Activated T-helper 9 cell treated with anti-CD3 and anti-CD28 coated beads, Interleukin-2, amount 50 U/mL, for 16 hours (primary cell): ENCODE measurements at places on chromosomes 6 and 20.

DNA sequence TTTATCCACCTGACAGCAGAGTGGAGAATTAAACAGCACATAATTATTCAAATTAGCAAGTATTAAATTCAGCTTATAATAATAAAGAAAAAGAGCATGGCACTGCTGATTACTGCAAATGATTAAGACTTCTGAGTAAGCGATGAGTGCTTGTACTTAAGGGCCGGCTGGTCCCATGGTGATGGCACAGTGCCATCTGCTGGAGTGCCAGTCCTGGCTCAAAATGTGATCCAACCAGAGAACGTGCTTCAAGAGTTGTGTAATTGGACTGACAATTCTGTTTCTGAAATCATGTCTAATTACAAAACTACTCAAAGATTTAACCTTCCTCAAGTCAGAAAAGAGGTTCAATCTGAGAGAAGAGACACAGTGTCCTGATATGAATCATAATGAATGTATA is 181.6 kb upstream of the RGS17 start:
- no peak for DNase-seq

- no peak for DNase-seq
Observed at GRCh38 chr20:53678315-53678989, 84.8 kb upstream of the ZNF217 start.

DNA sequence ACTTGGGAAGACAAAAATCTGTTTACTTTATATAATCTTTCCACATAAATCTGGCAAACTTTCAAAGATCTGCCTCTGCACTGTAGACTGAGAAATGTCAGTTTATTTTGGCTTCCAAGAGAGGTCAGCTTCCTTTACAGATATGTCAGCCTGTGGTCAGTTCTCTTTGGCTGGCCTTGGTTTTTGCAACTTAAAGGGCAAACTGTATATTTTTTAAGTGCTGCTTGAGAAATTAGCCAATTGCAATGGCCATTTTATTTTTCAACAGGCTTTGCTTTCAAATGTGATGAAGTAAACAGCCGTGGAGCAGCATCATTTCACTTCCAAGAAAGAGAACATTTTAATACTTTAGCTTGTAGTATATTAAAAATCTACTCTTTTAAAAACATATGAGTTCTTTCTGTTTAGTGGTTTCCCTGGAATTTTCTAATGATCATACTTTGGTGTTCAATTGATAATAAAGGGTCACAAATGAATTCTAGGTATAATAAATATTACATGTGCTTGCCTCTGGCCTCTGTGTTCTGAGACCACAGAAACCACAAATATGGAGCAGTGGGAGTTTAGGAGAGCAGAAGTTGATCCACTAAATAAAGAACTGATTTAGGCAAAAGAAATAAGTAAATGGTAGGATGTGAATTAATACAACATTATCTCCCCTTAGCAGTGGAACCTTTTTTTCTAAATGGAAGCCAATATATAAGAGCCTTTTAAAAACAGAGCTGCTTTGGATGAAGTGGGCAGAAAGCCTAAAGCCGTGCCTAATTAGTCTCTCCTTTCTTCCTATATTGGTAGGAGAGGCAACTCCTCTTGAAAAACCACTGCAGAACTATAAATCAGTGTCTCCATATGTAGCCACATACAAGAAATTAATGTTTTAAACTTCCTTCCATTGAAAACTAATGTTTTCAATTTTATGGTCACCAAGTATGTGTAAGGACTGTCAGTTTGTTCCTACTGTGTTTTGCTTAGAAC is 16.2 kb downstream of the ADGRB3 start:
- no peak for DNase-seq

DNA sequence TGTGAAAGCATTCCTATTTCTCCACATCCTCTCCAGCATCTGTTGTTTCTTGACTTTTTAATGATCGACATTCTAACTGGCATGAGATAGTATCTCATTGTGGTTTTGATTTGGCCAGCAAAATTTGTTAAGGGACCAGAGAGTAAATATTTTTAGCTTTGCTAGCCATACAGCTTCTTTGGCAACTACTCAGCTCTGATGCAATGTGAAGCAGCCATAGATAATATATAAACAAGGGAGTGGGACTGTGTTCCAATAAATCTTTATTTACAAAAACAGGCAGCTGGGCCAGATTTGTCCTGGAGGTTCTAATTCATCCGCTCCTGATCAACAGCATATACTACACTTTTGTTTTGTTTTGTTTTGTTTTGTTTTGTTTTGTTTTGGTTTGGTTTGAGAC is 202.9 kb downstream of the ZNF217 start:
- no peak for DNase-seq

GRCh38 chr20:59221707-59222252 is 58.2 kb downstream of the ZNF831 start:
- no peak for DNase-seq

- DNase-seq, result no peak
Observed at GRCh38 chr6:103079867-103080266, 1686.4 kb downstream of the GRIK2 start.

DNA sequence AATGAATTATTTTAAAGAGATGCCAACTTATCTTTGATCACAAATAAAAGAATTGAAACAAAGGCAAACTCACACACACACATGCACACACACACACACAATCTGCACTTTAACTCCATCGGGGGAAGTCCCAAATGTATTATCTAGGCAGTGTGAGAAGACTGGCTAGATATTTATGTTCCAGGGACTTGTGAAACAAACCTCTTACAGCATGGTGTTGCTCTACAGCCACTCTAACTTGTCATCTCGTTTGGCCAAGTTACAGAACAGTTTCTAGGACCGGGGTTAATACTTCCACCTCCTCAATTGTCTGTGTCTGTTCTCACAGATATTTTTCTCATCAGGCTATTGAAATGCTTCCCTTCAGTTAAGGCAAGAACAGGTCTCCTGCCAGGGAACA is 855.0 kb downstream of the EPHA7 start:
- no peak for DNase-seq

DNA sequence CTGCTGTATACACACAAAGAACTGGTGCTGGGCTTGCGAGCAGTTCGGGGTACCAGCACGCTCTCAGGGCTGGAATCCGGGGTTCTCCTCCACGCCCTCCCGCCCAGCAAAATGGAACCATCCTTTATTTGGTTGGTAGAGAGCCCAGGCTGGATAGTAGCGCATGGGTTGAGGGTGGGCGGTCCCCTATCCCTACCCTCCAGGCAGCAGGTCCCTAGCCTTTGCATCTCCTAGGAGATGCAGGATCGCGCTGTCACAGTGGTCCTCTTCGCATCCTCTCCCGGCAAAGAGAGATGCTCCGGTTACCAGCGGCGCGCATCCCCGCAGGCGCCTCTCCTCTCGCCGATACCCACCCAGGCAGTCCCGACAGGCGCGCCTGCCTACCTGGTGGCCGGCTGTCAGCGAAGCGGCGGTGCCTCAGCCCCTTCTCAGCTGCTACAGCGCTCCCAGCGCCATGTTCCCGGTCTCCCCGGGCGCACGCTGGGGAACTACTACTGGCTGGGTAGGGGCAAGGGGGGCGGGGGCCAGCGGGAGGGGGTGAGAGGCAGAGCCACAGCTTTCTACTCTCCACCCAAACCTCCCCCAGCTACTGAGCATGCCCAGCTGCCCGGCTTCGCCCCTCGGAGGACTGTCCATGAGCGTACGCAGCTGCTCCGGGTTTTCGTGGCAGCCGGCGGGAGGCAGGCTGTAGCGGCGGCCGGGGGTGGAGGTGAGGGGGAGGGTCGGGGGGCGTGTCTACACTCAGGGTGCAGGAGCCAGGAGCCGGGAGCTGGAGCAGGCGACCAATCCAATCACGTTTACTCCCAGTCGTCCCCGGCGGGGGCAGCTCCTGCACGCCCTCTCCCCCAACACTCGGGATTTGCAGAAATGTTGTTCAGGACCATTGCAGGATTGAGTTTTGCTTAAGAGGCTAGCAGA is at the start of gene PAK5:
PAK5 (minus strand) TSS at position 699 of the 918 bp plus-strand sequence. CDS start 194,748 bp downstream, outside the sequence.
- DNase-seq, result no peak

DNA sequence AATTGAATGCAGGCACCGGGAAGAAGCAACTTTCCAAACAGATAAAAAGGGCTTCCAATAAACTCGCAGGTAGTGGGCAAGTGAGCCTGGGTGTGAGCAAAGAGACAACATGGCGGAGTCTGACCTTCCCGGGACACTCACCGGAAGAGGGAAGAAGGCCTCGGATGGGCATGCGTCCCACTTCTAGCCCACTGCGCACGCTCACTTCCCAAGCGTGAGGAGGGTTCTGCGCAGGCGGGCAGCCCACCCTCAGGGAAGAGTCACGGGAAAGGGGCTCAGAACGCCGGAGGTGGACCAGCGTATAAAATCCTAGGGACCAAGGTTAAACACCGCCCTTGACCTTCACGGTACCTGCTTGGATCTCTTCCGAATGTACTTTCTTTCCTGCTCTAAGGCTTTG is 95.5 kb upstream of the AFDN start:
- DNase-seq, result no peak

DNA sequence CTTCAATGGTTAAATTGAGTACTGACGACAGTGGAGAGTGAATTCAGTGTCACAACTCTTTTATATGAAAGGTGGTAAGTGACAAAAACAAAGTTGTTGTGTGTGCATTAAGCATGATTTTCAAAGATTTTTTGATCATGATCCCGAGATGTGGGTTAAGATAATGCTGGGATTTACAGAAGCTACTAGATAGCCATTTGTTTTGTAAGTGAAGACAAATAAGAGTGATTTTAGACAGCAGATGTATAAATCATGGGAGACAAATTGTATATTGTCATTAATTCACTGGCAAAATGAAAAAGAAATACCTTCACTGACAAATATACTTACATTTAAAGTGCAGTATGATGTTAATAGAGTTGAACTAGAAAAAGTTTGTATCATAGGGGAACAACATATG is 6.1 kb downstream of the ADGRB3 start:
- no peak for DNase-seq

DNA sequence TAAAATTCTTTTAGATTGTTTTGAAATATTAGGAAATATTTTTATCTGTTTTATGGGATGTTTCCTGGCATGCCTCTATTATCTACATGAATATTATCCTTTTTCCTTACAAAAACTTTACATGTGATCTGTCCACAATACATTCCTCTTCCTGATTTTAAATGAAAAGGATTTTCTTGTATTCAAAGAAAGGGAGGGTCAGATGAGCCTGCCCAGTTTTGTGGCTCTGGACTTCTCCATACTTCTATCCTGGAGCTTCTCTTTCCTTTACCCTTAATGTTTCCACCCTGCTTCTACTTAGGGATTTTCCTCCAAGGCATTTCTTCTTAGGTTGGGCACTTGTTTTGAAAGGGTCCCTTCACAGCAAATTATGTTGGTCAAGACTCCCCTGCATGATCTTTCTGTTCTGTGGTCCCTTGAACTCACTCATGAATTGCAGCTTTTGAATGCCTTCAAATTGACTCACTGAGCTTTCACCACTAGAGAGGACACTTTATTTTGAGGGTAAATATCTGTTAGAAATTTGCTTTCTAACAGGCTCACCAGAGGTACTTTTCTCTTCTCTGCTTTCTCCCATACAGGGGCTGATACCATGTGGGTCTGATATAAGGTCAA is 104.9 kb downstream of the CENPW start:
- DNase-seq, result no peak
